ENCODE measurements at places on chromosomes 5 and 9.

GRCh38 chr5:16924206-16924605 is 11.9 kb downstream of the MYO10 start:
- DNase-seq: no peak

DNA sequence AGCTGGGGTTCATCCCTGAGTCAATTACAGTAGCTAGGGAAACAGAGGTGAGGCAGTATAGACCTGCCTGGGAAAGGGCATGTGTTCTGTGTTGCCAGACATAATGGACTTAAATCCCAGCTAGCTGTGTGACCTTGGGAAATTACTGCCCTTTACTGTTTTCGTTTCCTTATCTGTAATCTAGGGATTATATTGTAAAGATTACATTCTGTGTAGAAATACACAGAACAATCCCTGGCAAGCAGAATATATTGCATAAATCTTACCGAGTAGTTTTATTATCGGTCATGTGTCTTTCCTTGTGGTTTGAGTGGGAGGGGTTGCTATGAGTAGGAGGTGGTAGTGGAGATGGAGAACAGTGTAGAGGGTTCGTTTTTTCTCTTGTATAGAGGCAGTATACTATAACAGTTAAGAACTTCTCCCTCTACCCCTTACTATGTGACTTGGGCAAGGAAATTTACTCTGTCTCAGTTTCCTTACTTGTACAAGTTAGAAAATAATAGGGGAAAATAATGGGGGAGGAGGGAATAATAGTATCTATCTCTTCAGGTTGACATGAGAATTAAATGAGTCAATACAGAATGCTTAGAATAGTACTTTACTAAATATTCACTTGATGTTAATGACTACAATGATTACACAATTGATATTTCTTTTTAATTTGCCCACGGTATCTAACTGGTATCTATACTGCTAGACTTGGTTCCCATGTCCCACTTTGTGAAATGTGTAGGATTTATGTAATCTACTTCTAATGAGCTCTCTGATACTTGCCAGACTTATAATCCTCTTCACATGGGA is 7.1 kb upstream of the DMXL1 start:
- no peak for DNase-seq

DNA sequence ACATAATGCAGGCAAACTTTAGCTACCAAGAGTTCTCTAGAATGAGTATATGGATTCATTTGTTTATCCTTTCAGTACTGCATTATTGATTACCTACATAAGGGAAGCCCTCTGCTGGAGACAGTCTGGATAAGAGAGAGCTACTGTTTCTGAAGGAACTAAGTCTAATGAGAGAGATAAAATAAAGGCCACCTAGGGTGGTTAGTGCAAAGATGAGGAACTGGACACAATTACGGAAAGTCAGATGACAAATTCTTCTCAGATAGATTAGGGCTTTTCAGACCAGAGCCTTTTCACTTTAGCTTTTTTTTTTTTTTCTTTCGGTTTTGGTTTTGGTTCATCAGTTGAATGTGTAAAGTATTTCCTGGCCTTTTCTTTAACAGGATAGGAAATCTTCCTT is 31.3 kb downstream of the ISOC1 start:
- no peak for DNase-seq

DNA sequence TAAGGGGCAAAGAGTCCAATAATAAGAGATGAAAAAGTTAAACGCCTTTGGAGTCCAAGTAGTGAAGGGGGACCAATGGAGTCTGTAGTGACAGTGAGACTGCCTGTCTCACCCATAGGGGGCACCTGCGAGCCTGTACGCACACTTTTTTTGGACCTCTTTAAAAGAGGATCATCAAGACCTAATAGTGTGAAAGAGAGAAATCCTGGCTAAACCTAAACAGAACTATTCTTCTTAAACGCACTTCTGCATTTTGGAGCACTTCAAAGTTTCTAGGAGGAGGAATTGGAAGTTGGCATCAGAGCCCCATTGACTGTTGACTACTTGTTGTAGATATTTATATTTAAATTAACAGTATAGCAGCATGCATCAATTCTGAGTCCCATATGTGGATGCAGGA is 636.1 kb upstream of the KLF4 start:
- no peak for DNase-seq

DNA sequence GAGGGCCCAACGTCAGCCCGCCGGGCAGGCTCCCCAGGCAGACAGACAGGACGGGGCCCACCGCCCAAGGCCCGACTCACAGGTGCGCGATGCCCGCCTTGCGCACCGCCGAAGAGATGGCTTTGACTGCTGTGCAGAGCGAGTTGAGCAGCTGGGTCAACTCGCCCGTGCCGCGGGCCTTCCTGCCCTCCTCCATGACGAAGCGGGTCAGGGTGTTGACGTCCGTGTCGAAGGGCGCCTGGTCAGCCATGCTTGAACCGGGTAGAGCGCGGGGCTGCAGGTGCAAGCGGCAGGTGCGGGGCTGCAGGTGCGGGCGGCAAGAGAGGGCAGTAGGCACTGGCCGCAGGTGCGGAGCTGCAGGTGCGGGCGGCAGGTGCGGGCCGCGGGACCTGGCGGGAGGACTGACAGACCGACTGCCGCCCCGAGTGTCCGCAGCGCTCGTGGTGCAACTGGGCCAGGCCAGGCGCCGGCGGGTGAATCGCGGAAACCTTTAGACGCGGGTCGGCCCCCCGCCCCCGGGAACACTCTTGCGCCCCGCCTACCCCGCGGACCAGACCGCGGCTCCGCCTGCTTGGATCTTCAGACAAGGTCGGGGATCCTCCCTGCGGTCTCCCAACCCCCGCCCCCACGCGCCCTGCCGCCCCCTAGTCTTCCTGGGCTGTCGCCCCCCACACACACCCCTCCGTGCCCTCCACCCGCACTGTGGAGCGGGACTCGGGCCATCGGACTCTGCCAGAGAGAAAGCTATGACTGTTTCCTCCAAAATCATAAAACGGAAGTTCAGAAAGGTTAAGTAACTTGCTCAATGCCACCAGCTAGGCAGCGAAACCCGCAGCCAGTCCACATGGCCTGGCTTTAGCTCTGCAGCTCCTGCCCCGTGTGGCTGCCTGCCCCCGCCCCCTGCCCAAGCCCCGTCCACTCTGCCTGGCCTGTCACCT is at the start of gene FBP1:
TSS of gene FBP1 (minus strand) at position 458 of the 938 bp plus-strand sequence. CDS start at position 250, 208 bp downstream.
- DNase-seq: peak; percentile 21

DNA sequence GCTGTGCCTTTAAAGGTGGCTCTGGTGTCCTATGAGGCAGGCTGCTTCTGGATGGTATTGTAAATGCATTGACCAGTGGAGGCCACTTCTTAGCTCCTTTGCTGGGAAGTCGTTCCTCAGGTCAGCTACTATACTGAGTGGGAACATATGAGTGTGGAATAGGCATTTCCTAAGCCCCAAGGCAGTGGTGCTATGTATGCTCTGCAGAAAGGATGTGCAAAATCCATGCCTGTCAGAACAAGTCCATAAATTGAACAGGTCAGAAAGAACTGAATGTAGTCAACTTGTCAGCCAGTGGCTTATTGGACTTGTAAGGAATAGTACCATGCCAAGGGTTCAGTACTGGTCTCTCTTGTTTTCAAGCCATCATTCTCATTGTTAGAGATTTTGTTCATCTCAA is 216.4 kb downstream of the CDH10 start:
- no peak for DNase-seq

DNA sequence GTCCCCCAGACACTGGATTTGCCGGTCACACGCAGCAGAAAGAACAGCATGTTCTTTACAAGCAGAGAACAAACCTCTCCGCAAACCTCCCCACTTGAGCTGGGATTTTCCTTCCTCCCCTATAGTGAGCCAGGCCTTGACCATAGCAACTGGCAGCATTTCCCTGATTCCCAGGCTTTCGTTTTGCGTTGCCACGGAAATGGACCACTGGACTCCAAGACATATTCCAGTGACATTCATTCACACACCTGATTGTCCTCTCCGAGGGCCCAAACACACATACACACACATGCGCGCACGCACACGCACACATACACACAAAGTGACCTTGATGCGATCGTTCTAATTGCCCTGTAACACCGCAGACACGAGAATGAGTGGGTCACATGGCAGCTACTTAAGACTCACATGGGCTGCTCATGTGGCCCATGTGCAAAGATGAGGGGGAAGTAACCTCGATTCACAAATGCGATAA is 80.9 kb upstream of the CPEB4 start:
- DNase-seq: no peak

- no peak for DNase-seq
Observed at GRCh38 chr5:108398964-108399363, 17.1 kb upstream of the FBXL17 start.

DNA sequence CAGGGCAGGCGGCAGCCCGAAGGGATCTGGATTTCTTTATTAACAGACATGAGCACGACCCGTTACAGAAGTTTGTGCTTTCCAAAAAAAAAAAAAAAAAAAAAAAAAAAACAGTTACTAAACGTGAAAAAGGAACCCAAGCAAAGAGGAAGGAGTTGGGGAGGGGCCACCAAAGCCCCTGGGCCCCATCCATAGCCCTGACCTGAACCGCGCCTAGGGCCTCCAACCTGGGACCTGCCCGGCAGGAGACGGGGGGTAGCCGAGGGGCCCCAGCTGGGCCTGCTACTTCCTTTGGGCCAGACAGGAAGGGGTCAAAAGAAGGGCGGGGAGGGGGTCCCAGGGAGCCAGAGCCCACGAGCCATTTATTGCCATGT is 10.0 kb downstream of the PRR7 start:
- no peak for DNase-seq

GRCh38 chr5:143525176-143525575 is 121.7 kb upstream of the NR3C1 start:
- DNase-seq: no peak

GRCh38 chr5:36570301-36571095 is 35.9 kb upstream of the SLC1A3 start:
- no peak for DNase-seq

DNA sequence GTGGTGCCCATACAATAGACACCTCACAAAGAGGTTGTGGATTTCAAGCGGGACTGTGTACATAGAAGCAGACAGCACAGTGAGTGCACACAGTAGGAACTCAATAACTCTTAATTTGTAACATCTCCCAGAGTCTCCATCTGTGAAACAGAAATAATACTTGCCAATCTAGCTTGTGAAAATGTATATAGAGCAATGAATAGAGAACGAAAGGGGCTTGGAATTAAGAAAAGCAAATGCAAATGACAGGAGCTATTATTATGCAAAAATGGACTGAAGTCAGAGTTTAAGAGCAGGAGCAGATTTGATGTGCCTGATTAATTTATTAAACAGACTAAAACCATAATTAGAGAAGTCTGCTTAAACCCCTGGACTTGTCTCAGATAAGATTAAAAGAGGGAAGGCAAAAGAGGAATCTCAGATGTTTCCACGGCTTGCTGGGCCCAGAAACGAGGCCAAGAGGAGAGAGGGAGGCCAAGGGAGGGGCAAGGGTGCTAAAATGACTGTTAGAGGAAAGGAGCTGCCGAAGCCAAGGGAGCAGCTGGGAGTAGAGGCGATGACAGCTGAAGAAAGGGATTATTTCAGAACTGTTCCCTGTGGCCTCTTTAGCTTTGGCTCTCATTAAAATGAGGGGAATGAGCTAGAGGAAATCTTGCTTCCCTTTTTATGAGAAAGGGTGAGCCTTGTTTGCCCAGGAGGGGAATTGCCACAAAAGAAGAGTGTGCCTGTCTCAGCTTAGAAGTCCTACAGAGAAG is 72.1 kb downstream of the FEM1C start:
- no peak for DNase-seq

- no peak for DNase-seq
Observed at GRCh38 chr5:36200513-36200912, 41.2 kb downstream of the NADK2 start.

DNA sequence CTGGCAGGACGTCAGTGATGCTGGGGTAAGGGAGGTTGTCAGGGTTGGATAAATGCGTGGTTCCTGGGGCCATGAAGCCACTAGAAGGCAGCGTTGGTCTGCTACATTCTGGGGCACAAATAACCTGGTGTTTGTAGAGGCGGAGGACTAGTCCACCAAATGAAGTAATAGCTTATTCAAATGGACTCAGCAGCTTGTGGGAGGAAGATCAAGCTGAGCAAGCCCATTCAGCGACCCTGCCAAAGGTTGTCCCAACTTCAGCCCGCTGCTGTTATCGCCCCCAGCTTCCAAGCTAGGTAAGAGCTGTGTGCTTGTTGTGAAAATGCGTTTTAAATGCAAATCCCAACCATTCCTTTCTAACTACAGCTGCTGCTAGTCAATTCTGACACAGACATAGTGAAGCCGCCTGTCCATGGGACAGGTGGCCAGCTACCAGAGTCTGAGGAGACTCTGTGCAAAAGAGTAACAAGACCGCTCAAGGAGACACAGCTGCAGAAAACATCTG is 7.6 kb upstream of the FAM240B start:
- no peak for DNase-seq

- DNase-seq: no peak
Observed at GRCh38 chr5:143495821-143496275, 92.4 kb upstream of the NR3C1 start.

GRCh38 chr9:125332527-125332926 is 70.9 kb downstream of the GAPVD1 start:
- DNase-seq: peak; percentile 11

DNA sequence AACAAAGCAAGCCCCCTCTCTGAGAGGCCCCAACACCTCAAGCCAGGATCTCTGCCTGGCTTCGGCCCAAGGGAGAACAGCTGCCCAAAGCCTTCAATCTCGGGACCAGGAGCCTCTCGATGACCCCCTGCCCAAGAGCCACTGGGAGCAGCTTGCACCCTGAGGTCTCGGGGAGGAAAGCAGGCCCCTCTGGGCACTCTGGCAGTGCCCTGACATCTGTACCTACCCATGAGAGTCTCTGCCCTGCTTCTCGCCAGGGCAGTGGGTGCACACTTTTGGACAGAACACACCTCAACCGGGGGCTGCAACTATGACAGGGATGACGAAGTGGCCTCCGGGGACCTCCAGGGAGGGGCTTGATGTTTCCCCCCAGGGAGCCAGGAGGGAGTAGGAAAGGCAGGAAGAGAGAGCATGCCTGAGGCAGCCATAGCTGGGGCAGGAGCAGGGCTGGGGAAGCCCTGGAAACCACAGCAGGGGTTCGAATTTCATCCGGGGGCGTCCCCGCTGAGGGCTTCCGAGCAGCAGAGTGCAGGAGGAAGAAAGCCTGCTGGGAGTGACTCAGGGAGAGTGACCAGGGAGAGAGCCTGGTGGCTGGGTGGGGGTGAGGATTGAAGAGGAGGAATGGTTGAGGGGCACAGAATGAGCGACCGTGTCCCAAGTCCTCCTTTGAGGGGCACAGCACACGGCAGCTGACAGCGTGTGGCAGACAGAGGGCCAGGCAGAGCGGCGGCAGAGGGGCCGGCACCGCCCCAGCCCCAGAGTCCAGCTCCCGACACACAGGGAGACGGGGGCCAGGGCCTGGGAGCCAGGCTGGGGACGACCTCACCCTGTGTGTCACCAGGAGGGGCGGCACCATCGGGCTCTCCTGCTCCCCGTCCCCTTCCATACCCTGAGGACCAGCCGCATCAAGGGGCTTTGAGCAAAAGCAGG is 1.8 kb downstream of the LPCAT1 start:
- DNase-seq: no peak

GRCh38 chr5:64972591-64972990 is 203.9 kb downstream of the CWC27 start:
- no peak for DNase-seq

- DNase-seq: no peak
Observed at GRCh38 chr5:55763746-55764420, 26.0 kb downstream of the DDX4 start.

All from stimulated activated CD4-positive, alpha-beta T cell treated with anti-CD3 and anti-CD28 coated beads, Interleukin-2, amount 100 ng/mL, for 48 hours (primary cell).